Esophagus muscularis mucosa (tissue), 4 donors: ENCODE measurements at places on chromosomes 7 and 10. TPM values are rescaled to one million over a fixed set of nuclear protein-coding genes. Genes with fewer than 3 reads are reported as not detected.
A peak's percentile ranks its signal among the peaks of the same experiment; 100 is the strongest.

ZNF503 gene
- 56.1 TPM for total RNA-seq

GRCh38 chr10:77593771-77594470, 43.7 kb downstream of the KCNMA1 start:
- no peak for DNase-seq

DNA sequence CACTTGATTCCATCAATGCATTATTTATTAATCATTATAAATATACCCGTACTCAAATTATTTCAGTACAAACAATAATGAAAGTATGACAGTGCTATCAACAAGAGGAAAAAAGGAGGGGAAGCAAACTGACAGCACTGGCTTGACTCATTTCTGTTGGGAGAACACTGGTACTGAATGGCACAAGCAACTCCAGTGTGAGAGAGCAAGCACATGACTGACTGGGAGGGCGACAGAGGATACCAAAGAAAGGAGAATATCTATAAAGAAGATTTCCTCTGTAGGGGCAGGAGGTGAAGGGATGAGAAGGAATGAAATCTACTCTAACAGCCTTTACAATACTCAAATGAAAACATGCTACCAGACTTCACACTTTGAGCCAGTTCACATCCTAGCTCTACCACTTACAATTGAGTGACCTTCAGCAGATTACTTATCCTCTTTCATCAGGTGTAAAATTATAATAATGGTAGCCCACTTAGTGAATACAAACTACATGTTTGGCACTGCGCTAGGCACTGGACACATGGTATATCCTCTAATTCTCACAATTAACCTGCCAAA, 1.5 kb downstream of the USP54 start:
- no peak for DNase-seq

MCM10 gene
- total RNA-seq, result not detected

GRCh38 chr7:149871576-149871975, 2.2 kb upstream of the ATP6V0E2 start:
- no peak for DNase-seq

DNA sequence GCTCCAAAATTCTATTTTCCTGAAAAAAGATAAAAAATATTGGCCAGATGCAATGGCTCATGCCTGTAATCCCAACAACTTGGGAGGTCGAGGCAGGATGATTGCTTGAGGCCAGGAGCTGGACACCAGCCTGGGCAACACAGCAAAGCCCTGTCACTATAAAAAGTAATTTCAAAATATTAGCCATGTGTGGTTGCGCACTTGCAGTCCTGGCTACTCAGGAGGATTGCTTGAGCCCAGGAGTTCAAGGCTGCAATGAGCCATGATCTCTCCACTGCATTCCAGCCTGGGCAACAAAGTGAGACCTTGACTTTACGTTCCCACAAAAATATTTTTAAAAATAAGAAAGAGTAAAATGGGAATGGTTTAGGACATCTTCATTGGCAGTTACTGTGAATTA, 104.1 kb upstream of the AFAP1L2 start:
- no peak for DNase-seq

GRCh38 chr10:109374215-109374614, 549.1 kb downstream of the XPNPEP1 start:
- DNase-seq, result no peak

- DNase-seq, result no peak
Observed at GRCh38 chr10:28312572-28312971, 9.7 kb upstream of the MPP7 start.

- DNase-seq, result no peak
Observed at GRCh38 chr7:68524126-68524525, 1074.1 kb upstream of the AUTS2 start.

DNA sequence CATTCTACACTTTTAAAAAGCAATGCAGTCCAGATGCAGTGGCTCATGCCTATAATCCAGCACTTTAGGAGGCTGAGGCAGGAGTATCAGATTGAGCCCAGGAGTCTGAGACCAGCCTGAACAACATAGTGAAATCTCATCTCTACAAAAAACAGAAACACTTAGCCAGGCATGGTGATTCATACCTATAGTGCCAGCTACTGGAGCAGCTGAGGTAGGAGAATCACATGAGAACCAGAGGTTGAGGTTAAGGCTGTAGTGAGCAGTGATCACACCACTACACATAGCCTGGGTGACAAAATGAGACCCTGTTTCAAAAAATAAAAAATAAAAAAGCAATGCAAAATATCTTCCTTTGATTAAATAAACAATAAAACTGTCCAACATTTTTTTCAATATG, 205.2 kb downstream of the GRM8 start:
- no peak for DNase-seq

TYW1B gene
- 1.8 TPM for total RNA-seq

CPED1 gene
- total RNA-seq, result 31.1 TPM

- DNase-seq, result no peak
Observed at GRCh38 chr7:47932016-47932415, 16.2 kb downstream of the PKD1L1 start.

TMEM270 gene
- total RNA-seq, result not detected

DNA sequence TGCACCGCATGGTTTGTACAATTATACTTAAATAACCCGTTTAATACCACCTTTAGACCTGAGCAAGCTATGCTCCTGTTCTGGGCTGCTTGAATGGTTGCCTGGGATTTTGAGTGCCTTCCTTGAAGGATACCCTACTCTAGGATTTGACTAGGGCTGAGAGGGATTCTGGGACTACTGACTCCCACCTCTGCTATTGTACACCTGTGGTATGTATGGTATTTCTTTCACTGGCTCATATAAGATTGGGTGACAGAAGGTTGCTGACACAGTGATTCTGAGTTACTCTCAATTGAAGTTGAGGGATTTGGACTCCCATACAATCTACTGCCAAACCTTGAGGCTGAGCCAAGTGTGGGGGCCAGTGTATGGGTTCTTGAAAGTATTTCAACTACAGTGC, 494.4 kb upstream of the SEMA3D start:
- no peak for DNase-seq

UNC5B gene
- total RNA-seq, result 2.7 TPM

DNA sequence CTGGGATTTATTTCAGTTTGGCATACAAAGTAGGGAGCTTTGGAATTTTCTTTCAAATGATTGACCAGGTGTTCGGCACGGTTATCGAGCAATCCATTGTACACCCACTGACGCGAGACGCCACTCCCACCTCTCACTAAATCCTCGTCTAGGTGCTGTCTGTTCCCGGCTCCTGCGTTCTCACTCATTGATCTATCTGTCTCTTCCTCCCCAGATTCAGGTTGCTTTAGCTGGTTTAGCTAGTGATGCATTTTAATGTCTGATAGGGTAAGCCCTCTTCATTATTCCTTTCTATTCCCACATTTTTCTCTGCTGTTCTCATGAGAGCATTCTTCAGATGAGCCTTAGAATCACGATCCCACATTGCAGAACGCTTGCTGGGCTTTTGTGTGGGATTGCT, 91.7 kb downstream of the ELFN1 start:
- DNase-seq, result no peak

- DNase-seq, result no peak
Observed at GRCh38 chr10:132056663-132057062, 9.1 kb upstream of the JAKMIP3 start.

DNA sequence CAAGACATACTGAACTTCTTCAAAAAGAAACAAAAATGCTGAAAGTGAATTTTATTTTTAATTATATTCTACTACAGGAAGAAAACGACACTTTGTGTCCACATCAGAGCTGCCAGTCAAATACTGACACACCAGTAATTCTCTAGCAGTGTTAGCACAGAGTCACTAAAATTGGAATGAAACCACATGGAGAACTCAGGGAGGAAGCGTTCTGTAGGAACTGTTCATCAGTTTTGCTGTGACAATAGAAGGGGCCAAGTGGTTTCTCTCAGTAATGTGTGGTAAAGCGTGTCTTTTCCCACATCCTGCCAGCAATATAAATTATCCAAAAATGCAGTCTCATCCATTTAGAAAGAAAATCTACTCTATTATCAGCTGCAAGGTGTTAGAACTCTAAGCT, 683.3 kb downstream of the GRM8 start:
- no peak for DNase-seq

- DNase-seq, result no peak
Observed at GRCh38 chr7:146366938-146367337, 250.3 kb downstream of the CNTNAP2 start.

GRCh38 chr7:41046221-41046761, 656.6 kb downstream of the INHBA start:
- DNase-seq, result peak; percentile 91

DNA sequence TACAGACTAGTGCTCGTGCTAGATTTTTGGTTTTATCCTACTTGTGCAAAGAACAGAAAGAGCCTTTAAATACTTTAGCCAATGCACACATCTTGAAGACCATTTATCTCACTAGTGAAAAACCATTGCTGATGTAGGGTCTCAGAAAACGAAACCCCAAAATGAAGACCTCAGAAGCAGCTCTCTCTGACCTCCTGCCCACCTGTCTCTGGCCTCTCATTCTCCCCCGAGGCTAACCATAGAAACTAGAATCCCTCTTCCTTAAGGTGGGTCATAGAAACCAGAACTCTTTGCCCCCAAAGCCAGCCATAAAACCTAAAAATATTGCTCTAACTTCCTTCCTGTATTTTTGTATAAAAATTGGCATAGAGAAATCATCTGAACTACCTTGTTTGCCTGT, 112.2 kb downstream of the KIF20B start:
- DNase-seq, result no peak

ABCC2 gene
- 0.33 TPM for total RNA-seq

DNA sequence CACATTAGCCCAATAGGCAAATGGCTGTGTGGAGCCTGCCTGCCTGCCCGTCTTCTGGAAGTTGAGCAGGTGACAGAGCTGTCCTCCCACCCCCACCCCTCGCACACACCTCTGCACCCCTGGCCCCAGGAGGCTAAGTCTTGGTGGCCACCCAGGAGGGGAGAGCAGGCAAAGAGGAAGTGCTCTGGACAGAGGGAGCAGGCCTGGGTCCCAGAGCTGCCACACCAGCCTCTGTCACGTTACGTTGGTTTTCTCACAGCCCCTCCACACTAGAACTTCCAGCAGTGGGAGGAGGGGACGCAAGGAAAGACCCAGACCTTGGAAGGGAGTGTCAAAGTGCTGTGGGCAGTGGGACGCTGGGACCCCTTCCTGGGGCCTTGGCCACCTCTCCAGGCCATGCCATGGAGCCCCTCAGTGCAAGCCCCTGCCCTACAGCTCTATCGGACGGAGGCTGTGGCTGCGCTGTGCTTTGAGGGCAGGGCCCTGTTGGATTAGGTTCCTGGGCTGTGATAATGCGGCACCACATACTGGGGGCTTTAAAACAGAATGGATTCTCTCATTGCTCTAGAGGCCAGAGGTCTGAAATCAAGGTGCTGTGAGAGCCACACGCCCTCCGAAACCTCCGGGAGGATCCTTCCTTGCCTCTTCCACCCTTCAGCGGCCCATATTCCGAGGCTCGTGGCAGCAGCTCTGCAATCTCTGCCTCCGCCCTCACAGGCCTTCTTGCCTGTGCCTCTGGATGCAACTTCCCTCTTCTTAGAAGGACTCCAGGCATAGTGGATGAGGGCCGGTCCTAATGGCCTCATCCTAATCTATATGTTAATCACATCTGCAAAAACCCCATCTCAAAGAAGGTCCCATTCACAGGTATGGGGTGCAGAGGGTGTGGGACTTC, 9.9 kb downstream of the PRKAG2 start:
- DNase-seq, result no peak

GRCh38 chr10:123398756-123399155, 244.6 kb downstream of the BUB3 start:
- DNase-seq, result no peak

GRCh38 chr7:33578166-33578565, 327.2 kb upstream of the BMPER start:
- no peak for DNase-seq

GRCh38 chr7:9349625-9350024, 916.2 kb downstream of the NXPH1 start:
- DNase-seq, result no peak

PRPS1L1 gene
- total RNA-seq, result not detected

SPDYE2 gene
- total RNA-seq, result not detected
